ENCODE measurements at places on chromosomes 1 and 21.

GRCh38 chr1:198318085-198318484, 161.3 kb downstream of the NEK7 start:
- DNase-seq: no peak

- no peak for DNase-seq
These were observed 8.9 kb upstream of the FMO3 start for GRCh38 chr1:171081763-171082201.

DNA sequence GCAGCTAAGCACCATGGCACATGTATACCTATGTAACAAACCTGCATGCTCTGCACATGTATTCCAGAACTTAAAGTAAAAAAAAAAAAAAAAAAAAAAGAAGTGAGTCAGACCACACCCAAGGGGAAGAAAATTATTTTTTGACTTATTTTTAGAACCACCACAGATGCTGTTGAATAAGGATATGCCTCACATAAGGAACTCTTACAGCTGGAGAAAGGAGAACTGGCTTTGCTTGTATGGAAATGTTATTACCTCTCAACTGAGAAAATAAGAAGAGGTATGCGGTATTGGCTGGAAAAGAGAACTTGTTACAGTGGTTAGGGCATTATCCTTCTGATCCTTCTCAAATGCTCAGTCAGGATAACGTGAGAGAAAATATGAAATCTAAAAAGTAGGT, 27.5 kb upstream of the FCER1A start:
- DNase-seq: no peak

DNA sequence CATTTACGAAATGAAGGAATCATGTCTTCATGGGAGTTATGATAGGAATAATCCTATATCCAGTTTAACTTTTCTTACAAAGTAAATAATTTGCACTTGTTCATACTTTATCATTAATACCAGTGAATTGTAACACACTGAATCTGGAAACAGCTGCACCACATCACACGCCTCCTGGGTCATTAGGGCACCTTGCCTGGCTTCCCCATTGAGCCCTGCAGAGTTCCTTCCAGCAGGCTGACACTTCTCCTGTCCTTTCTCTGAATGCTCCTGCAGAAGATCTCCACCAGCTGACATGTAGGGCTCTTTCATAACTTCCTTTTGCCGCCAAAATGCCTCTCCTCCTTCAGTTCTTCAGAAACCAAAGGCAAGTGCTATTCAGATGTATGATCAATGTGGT, 201.1 kb downstream of the DAB1 start:
- DNase-seq: no peak

DNA sequence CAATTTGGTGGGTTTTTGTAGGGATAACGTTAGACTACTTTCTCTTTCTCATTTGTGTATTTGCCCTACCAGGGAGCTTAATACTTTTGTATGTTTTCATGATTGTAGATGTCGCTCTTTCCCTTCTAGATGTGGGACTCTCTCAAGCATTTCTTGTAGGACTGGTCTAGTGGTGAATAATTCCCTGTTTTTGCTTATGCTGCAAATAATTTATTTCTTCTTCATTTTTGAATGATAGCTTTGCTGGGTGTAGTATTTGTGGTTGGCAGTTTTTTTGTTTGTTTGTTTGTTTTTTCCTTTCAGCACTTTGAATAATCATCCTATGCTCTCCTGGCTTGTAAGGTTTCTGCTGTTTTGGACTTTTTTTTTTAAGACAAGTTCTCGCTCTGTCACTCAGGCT, 22.5 kb upstream of the TTC22 start:
- no peak for DNase-seq
